ENCODE measurements at places on chromosomes 7 and 10. TPM values are rescaled to one million over a fixed set of nuclear protein-coding genes. Genes with fewer than 3 reads are reported as not detected.

DNA sequence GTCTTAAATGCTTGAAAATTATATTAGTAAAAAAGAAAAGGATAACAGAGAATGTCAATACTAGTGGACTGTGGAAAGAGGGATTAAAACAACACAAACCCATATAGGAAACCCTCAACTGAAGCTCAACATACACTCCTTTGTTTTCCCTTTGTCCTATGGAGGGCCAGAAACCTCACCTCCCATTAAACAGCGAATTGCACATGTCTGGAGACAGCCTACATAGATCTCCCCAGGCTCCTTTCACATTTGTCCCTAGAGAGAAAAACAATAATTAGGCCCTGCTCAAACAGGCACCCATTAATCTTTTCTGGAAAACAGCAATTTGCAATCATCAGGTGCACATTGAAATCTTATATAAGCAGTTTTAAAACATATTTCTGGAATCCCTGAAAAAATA lies 87.6 kb upstream of the SEMA3D start:
- H3K27me3 ChIP-seq, result no peaks in the 10 kb centered on the region
- no peak overlapping the region for H3K4me3 ChIP-seq
- no peak overlapping the region for H3K27ac ChIP-seq
- DNase-seq, result no peak

- peaks cover 5% of the 10 kb centered on the region for H3K4me1 ChIP-seq
- no peak overlapping the region for H3K27ac ChIP-seq
- peak; percentile 43 for DNase-seq
- no peak overlapping the region for H3K4me3 ChIP-seq
- no peaks in the 10 kb centered on the region for H3K27me3 ChIP-seq
These were observed 53.8 kb upstream of the SEC61G start for GRCh38 chr7:54812756-54813322.

- no peak overlapping the region for H3K4me3 ChIP-seq
- no peak for DNase-seq
- H3K36me3 ChIP-seq, result no peaks in the 10 kb centered on the region
These were observed 365.4 kb downstream of the SUGCT start for GRCh38 chr7:40500219-40500618.

- no peaks in the 10 kb centered on the region for H3K27me3 ChIP-seq
- no peaks in the 10 kb centered on the region for H3K4me1 ChIP-seq
- H3K4me3 ChIP-seq, result no peak overlapping the region
- H3K36me3 ChIP-seq, result peaks cover 2% of the 10 kb centered on the region
- no peak for DNase-seq
- H3K27ac ChIP-seq, result no peak overlapping the region
These were observed 50.3 kb upstream of the NCAPG2 start for GRCh38 chr7:158754746-158755444.

- no peaks in the 10 kb centered on the region for H3K27me3 ChIP-seq
- H3K4me1 ChIP-seq, result peaks cover 76% of the 10 kb centered on the region
- H3K27ac ChIP-seq, result peak overlapping the region; percentile 85
These were observed 5.7 kb downstream of the TNS3 start for GRCh38 chr7:47576031-47576865.

GRCh38 chr10:84826704-84827103 lies 498.3 kb downstream of the CCSER2 start:
- H3K27me3 ChIP-seq, result no peaks in the 10 kb centered on the region
- no peaks in the 10 kb centered on the region for H3K36me3 ChIP-seq
- DNase-seq, result no peak
- no peak overlapping the region for H3K4me3 ChIP-seq
- no peak overlapping the region for H3K27ac ChIP-seq

DNA sequence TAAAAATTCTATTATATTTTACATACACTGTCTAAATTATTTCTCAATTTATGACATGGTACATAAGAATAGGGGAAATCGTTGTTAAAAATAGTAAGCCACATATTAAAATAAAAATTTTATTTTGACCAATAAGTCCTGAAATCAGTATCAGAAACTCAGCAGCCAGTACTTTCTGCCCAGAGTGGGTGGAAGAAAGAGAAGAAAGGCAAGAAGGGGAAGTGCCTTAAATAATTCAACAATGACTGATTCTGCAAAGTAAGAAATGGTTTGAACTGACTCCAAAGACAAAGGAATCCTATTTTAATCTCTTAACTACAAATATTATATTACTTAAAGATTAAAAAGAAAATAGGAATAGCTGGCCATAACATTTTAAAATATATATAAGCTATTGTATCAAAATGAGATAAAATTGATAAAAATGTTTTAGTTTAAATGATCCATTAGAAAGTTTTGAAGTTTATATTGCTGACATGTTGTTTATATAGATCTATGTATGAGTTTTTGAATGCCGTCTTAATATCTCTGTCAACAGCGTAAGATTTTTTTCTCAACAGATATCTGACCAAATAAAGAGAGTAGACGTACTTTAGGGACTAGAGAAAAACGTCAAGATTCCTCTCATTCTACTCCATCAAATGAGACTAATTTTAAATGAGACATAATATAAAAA lies 30.2 kb upstream of the NRCAM start:
- H3K4me3 ChIP-seq, result no peak overlapping the region
- H3K36me3 ChIP-seq, result peaks cover 3% of the 10 kb centered on the region
- H3K4me1 ChIP-seq, result no peaks in the 10 kb centered on the region
- H3K27me3 ChIP-seq, result no peaks in the 10 kb centered on the region

DNA sequence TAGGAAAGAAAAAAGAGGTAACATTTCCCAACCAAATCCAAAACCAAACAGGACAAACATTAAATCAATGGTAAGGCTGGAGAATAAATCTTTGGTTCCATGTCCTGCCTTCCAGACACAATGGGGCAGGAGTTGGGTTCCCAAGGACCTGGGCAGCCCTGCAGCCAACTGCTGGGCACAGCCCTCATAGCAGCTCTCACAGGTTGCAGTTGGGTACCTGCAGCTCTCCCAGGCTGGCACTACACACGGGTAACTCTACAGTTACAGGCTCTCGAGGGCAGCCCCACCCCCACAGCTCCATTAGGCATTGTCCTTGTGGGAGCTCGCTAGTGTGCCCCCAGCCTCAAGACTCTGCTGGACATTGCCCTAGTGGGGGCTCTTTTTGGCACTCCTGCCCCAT lies 7.5 kb downstream of the GRB10 start:
- no peaks in the 10 kb centered on the region for H3K36me3 ChIP-seq
- H3K4me1 ChIP-seq, result no peaks in the 10 kb centered on the region
- no peaks in the 10 kb centered on the region for H3K27me3 ChIP-seq
- H3K27ac ChIP-seq, result no peak overlapping the region
- H3K4me3 ChIP-seq, result no peak overlapping the region

DNA sequence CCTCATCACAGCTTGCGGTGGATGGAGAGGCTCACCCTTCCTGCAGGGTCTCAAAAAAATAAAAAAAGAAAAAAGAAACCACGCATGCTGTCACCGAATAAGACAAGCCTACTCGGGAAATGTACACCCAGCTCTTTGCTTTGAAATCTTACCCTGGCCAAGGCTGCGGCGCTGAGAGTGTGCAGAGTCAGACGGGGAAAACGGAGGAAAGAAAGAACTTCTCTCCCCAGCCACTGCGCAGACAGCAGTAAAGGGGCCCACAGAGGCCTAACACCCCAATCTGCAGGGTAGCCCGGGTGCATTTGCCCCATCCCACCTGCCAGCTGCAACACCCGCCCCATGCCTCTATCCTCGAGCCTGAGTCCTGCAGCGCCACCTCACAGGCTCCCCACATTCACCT lies 14.8 kb downstream of the SLIT1 start:
- H3K36me3 ChIP-seq, result no peaks in the 10 kb centered on the region
- no peaks in the 10 kb centered on the region for H3K4me1 ChIP-seq
- H3K27ac ChIP-seq, result no peak overlapping the region
- DNase-seq, result no peak
- no peaks in the 10 kb centered on the region for H3K27me3 ChIP-seq

DNA sequence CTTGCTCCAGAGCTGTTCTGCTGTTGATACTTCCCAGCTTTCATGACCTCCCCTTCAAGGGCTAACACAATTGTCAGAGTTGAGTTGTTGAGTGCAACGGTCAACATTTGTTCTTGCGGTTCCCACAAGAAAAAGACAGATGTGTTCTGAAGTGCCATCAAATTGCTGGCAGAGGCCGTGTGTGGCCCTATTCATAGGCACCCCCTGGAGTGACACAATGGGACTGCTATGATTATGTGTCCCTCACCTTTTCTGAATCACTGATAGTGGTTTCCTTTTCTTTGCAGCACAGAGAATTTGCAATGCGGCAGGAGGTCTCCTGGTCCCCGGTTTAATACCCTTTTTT lies 5.8 kb upstream of the IGFBP1 start:
- DNase-seq, result no peak
- no peak overlapping the region for H3K4me3 ChIP-seq
- no peaks in the 10 kb centered on the region for H3K36me3 ChIP-seq
- no peaks in the 10 kb centered on the region for H3K4me1 ChIP-seq

DNA sequence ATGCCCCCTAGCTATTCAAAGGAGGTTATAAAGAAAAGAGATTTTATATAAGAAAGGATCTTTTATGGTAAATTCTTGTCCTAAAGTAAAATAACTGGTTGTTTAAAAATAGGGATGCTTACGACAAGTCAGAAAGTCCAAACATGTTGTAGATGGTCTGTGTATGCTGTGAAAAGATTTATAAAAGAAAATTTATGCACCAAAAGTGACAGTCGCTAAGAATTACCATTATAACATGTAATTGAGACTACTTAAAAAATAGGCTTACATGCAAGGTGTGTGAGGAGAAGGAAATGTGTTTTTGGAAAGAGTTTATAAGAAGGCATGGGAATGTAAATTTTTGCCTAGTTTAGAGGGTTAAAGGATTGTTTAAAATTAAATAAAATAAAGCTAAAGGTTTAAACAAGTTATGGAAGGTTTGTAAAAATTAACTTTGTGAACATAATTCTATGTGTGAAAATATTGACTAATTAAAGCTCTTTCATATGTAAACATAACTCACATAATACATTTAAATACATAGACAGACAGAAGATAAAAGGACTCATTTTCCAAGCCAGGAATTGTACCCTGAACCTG lies 118.5 kb downstream of the LYZL1 start:
- H3K36me3 ChIP-seq, result no peaks in the 10 kb centered on the region
- H3K27ac ChIP-seq, result no peak overlapping the region
- no peaks in the 10 kb centered on the region for H3K27me3 ChIP-seq

DNA sequence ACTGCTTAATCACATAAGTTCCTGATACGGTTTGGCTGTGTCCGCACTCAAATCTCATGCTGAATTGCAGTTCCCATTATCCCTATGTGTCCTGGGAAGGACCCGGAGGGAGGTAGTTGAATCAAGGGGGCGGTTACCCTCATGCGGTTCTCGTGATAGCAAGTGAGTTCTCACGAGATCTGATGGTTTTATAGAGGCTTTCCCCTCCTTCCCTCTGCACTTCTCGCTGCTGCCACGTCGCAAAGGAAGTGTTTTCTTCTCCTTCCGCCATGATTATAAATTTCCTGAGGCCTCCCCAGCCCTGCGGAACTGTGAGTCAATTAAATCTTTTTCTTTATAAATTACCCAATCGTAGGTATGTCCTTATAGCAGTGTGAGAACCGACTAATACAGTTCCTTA lies 226.2 kb downstream of the SKAP2 start:
- H3K4me1 ChIP-seq, result no peaks in the 10 kb centered on the region
- no peaks in the 10 kb centered on the region for H3K36me3 ChIP-seq
- no peak overlapping the region for H3K27ac ChIP-seq
- DNase-seq, result no peak
- no peaks in the 10 kb centered on the region for H3K27me3 ChIP-seq
- no peak overlapping the region for H3K4me3 ChIP-seq

- H3K27ac ChIP-seq, result no peak overlapping the region
- no peaks in the 10 kb centered on the region for H3K27me3 ChIP-seq
- H3K4me3 ChIP-seq, result no peak overlapping the region
- no peak for DNase-seq
- no peaks in the 10 kb centered on the region for H3K4me1 ChIP-seq
These were observed 13.5 kb downstream of the PTPN12 start for GRCh38 chr7:77550586-77550985.

- H3K27me3 ChIP-seq, result no peaks in the 10 kb centered on the region
- no peak for DNase-seq
- no peak overlapping the region for H3K4me3 ChIP-seq
- no peaks in the 10 kb centered on the region for H3K36me3 ChIP-seq
These were observed 28.7 kb downstream of the ZNF775 start for GRCh38 chr7:150407588-150408392.

GRCh38 chr10:38025283-38025682 lies 14.8 kb downstream of the ZNF33A start:
- H3K4me3 ChIP-seq, result no peak overlapping the region
- peaks cover 10% of the 10 kb centered on the region for H3K36me3 ChIP-seq
- H3K27me3 ChIP-seq, result no peaks in the 10 kb centered on the region
- no peak overlapping the region for H3K27ac ChIP-seq
- no peak for DNase-seq

- no peak overlapping the region for H3K4me3 ChIP-seq
- H3K36me3 ChIP-seq, result no peaks in the 10 kb centered on the region
- no peak overlapping the region for H3K27ac ChIP-seq
- no peaks in the 10 kb centered on the region for H3K4me1 ChIP-seq
- DNase-seq, result no peak
These were observed 26.1 kb downstream of the PRSS58 start for GRCh38 chr7:142231716-142232115.

DNA sequence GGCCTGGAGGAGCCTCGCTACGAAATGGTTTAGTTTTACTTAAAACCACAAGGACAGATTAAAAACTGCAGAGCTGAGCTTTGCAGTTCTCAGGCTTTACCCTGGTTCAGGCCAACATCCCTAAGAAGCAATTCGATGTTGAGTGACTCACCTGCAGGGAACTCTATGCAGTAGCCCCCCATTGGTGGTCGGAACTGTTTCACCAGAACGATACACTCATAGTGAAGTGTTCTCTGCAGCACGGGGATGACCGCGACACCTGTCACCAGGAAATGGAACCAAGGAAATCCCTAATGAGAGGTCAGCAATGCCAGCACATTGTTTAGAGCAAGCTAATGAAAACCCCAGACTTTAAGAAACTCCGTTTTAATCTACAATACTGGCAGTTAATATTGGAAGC lies 18.0 kb downstream of the NUDT5 start:
- peaks cover 20% of the 10 kb centered on the region for H3K36me3 ChIP-seq
- no peaks in the 10 kb centered on the region for H3K4me1 ChIP-seq
- H3K27me3 ChIP-seq, result no peaks in the 10 kb centered on the region
- H3K4me3 ChIP-seq, result no peak overlapping the region
- DNase-seq, result no peak
- H3K27ac ChIP-seq, result no peak overlapping the region

- no peak overlapping the region for H3K27ac ChIP-seq
- H3K36me3 ChIP-seq, result no peaks in the 10 kb centered on the region
- DNase-seq, result no peak
- no peaks in the 10 kb centered on the region for H3K27me3 ChIP-seq
These were observed 76.2 kb upstream of the NMT2 start for GRCh38 chr10:15244635-15245197.

- no peak overlapping the region for H3K27ac ChIP-seq
- no peaks in the 10 kb centered on the region for H3K4me1 ChIP-seq
- H3K36me3 ChIP-seq, result no peaks in the 10 kb centered on the region
- peak; percentile 85 for DNase-seq
- H3K27me3 ChIP-seq, result no peaks in the 10 kb centered on the region
These were observed 126.5 kb downstream of the SH2D4B start for GRCh38 chr10:80664071-80664680.

Gene AIMP2
- 55.5 TPM for polyA plus RNA-seq

Gene STAMBPL1
- polyA plus RNA-seq, result 3.0 TPM

Gene PAPOLB
- not detected for polyA plus RNA-seq

Gene HHEX
- polyA plus RNA-seq, result 3.1 TPM

Gene BAMBI
- 21.1 TPM for polyA plus RNA-seq

Gene CFAP58
- 0.19 TPM for polyA plus RNA-seq

Gene ZCCHC24
- 8.4 TPM for polyA plus RNA-seq

Gene PON1
- polyA plus RNA-seq, result 0.28 TPM

All from kidney (tissue), 22 donors.